Jurkat, Clone E6-1 (cell line): ENCODE measurements at places on chromosomes 4 and X.

DNA sequence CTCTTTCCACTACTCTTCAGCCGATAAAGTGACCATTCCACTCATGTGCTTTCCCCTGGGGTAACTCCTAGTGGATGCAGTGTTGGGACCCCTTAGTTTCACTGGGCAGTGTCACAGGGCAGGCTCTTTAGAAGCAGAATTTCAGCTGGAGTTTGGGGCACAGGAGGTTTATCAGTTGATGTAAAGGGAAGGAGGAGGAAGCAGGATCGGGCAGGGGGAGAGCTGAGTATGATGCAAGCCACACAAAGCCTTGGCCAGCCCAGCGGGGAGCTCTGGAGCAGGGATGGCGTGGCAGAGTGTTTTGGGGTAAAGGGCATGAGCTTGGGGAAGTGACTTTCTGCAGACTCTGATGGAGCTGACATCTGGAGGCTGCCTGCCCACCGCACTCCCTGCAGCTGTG lies 19.3 kb downstream of the WDR13 start:
- DNase-seq = no peak

DNA sequence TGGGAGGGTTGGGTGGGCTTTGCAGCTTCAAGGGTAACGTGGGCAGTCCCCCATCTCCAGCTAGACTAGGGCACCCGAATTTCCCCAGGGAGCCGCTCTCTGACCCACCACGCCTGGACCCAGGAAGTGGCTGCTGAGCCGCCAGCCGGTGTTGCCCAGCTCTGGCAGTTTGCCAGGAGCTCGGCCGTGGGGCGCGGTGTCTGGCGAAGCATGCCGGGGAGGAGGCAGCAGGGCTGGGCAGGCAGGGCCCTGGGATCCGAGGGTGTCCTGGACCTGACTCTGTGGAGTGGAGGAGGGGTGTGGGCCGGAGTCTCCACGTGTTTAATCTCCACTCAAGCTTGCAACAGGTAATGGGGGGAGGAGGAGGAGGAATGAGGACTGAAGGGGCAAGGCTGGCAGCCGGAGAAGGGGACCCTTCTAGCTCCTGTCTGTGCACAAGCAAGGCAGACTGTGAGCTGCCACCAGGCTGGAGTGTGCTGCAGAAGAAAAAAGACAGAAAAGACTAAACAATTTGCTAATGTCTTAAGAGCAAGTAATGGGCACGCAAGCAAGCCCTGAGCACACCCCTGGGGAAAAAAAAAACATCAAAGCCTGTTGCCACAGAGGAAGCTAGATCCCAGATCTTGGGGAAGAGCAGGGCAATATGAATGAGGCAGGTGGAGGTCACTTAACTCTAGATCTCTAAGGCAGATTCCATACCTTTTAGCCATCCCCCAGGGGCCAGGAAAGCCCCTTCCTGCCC lies 2.4 kb downstream of the LONRF3 start:
- DNase-seq = no peak

- DNase-seq = no peak
These were observed 152.3 kb downstream of the AMELX start for GRCh38 chrX:11445540-11445939.

- DNase-seq = peak; percentile 77
These were observed 15.1 kb downstream of the NOCT start for GRCh38 chr4:139030614-139031235.

DNA sequence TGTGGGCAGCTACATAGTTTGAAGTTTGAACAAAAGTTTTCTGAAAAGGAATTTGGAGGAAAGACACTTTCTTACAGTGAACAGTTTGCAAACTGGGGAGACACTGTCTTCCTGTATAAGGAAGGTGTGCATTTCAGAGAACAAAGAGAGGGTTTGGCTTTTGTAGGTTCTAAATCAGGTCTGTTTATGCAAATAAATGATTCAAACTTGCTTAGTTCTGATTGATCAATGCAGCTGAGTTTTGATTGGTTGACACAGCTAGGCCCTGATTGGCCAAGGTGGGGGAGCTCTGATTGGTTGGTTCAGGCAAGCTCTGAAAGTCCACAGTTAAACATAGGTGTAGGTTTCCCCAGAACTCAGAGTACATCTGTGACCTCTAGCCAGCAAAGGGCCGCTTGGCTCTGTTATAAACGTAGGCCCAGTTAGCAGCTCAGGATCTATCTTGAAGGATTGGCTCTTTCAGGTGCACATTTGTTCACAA lies 63.0 kb upstream of the ENPP6 start:
- DNase-seq = peak; percentile 27
